ENCODE measurements at places on chromosomes 6 and 20. TPM values are rescaled to one million over a fixed set of nuclear protein-coding genes. Genes with fewer than 3 reads are reported as not detected.

EEF1A2 gene
- 177 TPM for total RNA-seq

SLC22A3 gene
- 46.7 TPM for total RNA-seq

HLA-DRA gene
- not detected for total RNA-seq

AFG1L gene
- total RNA-seq = 0.90 TPM

ESF1 gene
- 24.6 TPM for total RNA-seq

CALHM5 gene
- 0.10 TPM for total RNA-seq

EPPIN gene
- total RNA-seq = not detected

PDE10A gene
- total RNA-seq = 32.3 TPM

BTNL2 gene
- total RNA-seq = not detected

ZNF334 gene
- total RNA-seq = not detected

TFAP2A gene
- total RNA-seq = 17.3 TPM

LHFPL5 gene
- 0.13 TPM for total RNA-seq

RIMS4 gene
- 1.9 TPM for total RNA-seq

COL9A3 gene
- 0.36 TPM for total RNA-seq

NEU1 gene
- total RNA-seq = 26.4 TPM

HM13 gene
- total RNA-seq = 252 TPM

CST4 gene
- not detected for total RNA-seq

OR2H1 gene
- not detected for total RNA-seq

CUL7 gene
- total RNA-seq = 8.5 TPM

ERVFRD-1 gene
- total RNA-seq = not detected

SOBP gene
- total RNA-seq = 1.2 TPM

C6orf15 gene
- total RNA-seq = not detected

TRIM15 gene
- total RNA-seq = 0.04 TPM

SFTA2 gene
- total RNA-seq = not detected

CTAGE9 gene
- total RNA-seq = not detected

HFE gene
- 14.4 TPM for total RNA-seq

LTB gene
- total RNA-seq = 0.50 TPM

TMC2 gene
- total RNA-seq = not detected

NKX2-2 gene
- total RNA-seq = not detected

PACRG gene
- total RNA-seq = not detected

TBXT gene
- not detected for total RNA-seq

SIRPB1 gene
- total RNA-seq = 0.63 TPM

KCNG1 gene
- total RNA-seq = 18.8 TPM

XKR7 gene
- total RNA-seq = 0.02 TPM

CPXM1 gene
- total RNA-seq = not detected

ZNF831 gene
- total RNA-seq = not detected

ID1 gene
- total RNA-seq = 235 TPM

METTL24 gene
- total RNA-seq = not detected

DDR1 gene
- total RNA-seq = 48.2 TPM

TFAP2D gene
- total RNA-seq = not detected

SMLR1 gene
- not detected for total RNA-seq

SPATA25 gene
- total RNA-seq = 0.70 TPM

HRH3 gene
- total RNA-seq = not detected

SIM1 gene
- not detected for total RNA-seq

AGPAT4 gene
- total RNA-seq = 4.4 TPM

DNAH8 gene
- not detected for total RNA-seq

TSBP1 gene
- total RNA-seq = not detected

TAF4 gene
- total RNA-seq = 20.2 TPM

Measured in A549 treated with DMSO at 1 μM for 4 hours (cell line).